Mucosa of descending colon (tissue), 3 donors: ENCODE measurements at places on chromosomes 1 and 21.

GRCh38 chr1:165894591-165894990 is 67.2 kb downstream of the UCK2 start:
- DNase-seq, result no peak

DNA sequence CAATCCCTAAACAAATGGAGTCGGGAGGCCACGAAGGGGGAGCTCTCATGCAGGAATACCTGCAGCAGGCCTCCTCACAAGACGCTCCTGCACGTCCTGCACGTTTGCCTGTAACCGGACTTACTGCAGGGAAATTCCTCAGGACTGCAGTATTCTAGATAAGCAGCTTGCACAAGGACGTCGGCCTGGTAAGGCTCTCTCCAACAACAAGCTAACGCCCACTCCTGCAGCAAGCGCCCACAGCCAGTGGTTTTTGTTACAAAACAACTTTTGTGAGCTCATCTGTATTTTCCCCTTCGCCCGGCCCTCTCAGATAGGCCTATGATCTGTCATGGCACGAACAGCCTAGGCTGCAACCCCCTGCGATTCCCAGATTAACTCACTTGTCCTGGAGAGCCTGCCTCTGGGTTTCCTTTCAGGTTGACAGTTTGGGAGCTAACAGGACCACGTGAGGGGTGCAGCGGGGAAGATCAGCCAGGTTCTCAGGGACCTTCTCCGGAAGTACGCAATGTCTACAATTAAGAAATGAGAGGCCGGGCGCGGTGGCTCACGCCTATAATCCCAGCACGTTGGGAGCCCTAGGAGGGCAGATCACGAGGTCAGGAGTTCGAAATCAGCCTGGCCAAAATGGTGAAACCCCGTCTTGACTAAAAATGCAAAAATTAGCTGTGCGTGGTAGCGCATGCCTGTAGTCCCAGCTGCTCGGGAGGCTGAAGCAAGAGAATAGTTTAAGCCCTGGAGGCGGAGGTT is 921 bp upstream of the MIB2 start:
- DNase-seq, result peak; percentile 75

- DNase-seq, result no peak
Measured at GRCh38 chr1:230868736-230869385, 540 bp upstream of the C1orf198 start.

DNA sequence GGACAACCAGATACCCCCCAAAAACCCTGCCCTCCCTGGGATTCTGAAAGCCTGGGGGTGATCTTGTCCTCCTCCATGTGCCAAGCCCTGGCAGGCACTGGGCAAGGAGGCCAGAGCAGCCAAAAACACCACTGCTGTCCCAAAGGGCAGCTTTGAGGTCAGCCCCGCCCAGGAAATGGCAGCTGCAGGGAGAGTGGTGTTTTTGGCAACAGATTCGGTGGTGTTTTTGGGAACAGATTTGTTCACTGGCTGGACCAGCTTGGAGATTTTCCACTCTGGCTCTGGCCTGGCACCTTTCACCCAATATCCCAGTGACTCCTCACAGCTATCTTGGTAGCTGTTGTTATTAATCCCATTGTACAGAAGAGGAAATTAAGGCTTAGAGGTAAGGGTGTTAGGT is 34.7 kb downstream of the LRP8 start:
- DNase-seq, result no peak

DNA sequence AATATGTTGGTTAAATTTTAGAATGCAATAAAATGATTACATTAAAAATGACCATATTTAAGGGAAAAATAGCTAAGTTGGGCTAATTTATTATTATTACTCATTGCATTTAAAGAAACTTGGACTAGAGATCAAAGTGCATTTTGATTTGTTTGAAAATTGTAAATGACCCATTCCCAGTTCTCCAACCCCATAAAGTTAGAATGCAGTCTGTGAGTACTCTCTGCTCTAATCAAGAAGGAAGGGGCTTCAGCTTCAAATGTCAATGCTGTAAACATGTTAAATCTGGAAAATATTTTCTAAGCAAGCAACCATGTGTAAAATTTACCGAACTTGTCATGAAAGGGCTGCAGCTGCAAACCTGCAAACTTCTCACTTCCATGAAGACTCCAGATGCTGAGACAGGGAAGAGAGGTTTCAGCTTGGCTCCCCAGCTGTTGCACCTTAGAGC is 232.7 kb downstream of the TTLL7 start:
- no peak for DNase-seq

- no peak for DNase-seq
Measured at GRCh38 chr1:181179279-181179986, 90.9 kb downstream of the IER5 start.

DNA sequence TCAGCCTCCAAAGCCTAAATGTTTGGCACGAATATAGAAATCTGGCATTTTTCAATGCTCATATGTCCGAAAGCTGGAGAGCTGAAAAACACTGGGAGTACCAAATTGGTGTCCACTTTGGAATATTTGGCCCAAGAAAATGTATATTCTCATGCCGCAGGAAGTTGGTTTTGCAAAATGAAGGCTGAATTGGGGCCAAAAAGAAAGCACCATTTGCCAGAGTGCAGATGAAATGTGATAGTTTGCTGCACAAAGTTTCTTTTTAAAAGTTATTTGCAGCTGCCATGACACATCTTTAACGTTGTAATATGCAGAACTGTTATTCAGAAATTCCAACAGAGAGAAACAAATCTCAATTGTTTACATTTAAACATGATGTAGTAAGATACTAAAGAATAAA is 124.2 kb upstream of the LYPLAL1 start:
- no peak for DNase-seq
